Jurkat, Clone E6-1 (cell line): ENCODE measurements at places on chromosomes 5 and 9.

- no peak for DNase-seq
These were observed 16.5 kb downstream of the LARS1 start for GRCh38 chr5:146165903-146166302.

DNA sequence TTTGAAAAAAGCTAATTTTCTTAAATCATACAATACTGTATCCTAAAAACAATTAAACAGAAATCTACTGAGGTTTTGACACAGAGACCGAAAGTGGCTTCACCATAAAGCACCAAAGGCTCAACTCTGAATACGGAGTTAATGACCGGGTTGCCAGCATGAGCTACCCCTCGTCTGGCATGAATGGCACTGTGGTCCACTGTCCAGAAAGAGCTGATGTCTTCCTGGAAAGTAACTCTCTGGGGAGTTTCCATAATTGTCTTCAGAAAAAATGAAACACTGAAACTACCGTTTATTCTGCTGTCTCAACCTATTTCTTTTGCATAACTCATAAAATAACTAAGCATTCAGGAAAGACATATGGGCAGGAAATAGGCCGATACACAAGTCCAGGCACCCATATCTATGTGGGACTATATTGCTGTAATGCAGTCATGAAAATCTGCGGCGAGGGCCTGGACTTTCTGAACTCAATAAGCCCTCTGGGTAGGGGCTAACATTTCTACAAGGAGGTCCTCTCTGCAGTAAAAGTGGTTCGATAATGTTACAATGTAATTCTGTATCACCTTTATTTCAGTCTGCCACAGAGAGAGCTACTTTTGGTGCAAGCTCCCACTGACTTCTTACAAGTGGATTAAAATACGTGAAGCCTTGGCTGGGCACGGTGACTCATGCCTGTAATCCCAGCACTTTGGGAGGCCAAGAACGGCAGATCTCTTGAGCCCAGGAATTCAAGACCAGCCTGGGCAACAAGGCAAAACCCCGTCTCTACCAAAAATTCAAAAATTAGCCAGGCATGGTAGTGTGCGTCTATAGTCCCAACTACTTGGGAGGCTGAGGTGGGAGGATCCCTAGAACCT is 52.4 kb downstream of the ANKH start:
- no peak for DNase-seq

- DNase-seq = no peak
These were observed 188.4 kb downstream of the PCSK1 start for GRCh38 chr5:96244696-96245095.

DNA sequence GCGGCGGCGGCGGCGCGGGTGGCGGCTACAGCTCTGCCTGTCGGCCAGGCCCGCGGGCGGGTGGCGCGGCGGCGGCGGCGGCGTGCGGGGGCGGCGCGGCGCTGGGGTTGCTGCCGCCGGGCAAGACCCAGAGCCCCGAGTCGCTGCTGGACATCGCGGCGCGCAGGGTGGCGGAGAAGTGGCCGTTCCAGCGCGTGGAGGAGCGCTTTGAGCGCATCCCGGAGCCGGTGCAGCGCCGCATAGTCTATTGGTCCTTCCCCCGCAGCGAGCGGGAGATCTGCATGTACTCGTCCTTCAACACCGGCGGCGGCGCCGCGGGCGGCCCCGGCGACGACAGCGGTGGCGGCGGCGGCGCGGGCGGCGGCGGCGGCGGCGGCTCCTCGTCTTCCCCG is 296 bp downstream of the ZSWIM6 start:
- DNase-seq = no peak

- no peak for DNase-seq
These were observed 70.4 kb downstream of the HRH2 start for GRCh38 chr5:175728316-175728715.

GRCh38 chr9:134847752-134848432 is 32.7 kb upstream of the FCN2 start:
- no peak for DNase-seq

GRCh38 chr9:78097541-78097940 is 65.9 kb upstream of the GNAQ start:
- peak; percentile 84 for DNase-seq

DNA sequence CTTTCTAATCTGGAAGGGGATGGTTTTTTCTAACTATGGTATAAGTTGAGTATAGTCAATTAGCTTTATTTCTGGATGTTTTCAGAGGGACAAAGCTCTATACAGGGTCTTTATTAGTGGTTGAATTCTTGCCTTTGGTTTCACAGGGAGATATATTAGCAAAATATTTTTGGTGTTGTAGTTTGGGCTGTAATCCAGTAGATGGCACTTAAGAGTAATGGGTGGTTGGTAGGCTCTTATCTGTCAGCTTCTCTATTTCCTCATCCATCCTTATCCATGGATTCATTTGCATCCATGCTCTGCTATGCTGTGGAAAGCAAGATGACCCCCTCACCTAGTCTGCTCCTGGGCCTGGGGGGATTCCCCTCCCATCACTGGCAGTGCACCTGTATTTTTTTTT is 363.6 kb upstream of the CYLC2 start:
- peak; percentile 10 for DNase-seq

GRCh38 chr5:27706832-27707231 is 668.4 kb upstream of the CDH9 start:
- DNase-seq = no peak

- DNase-seq = no peak
These were observed 235.7 kb downstream of the HSPA4 start for GRCh38 chr5:133287500-133287899.

- no peak for DNase-seq
These were observed 95.4 kb upstream of the PRDM9 start for GRCh38 chr5:23411994-23412393.

DNA sequence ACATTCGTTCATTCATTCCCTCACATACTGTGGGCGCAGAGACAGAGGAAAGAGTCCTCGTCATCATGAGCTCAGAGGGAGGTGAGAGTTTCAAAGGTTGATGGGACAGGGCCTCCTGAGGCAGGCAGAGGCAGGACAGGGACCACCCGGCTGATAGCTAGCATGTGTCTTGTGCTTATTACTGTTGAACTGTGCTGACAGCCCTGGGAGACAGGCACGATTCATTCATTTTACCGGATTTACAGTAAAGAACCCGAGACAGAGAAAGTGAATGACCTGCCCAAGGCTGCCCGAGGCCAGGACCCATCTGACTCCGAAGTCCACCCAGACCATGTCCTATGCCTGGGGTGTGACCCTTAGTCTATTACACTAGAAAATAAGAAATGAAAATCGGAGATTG is 4.9 kb upstream of the FAM163B start:
- no peak for DNase-seq

GRCh38 chr5:170591054-170591453 is 87.2 kb downstream of the KCNIP1 start:
- no peak for DNase-seq

- no peak for DNase-seq
These were observed 93.1 kb upstream of the FTMT start for GRCh38 chr5:121758615-121759014.

GRCh38 chr5:115816226-115817081 is at the start of gene CDO1:
Gene CDO1, minus strand, starts transcription at chr5:115816659. Its CDS starts 262 bp downstream, at chr5:115816397.
- no peak for DNase-seq

DNA sequence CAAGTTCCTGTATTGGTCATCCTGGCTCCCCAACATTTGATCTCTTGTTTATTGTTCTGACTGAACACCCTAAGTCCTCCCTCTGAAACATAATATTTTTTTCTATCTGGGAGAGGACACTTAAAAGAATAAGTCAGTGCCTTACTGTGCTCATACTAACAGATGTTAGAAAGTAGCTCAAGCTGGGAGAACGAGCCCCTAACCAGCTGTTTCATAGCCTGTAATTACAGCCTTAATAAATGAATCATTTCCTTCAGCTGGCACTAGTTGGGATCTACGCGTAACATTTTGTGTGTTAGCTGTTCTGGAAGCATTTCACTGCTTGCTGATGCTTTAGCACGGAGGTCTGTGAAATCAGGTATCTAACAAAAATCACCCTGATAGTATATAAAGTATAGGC is 345.9 kb upstream of the RIOK2 start:
- DNase-seq = no peak

DNA sequence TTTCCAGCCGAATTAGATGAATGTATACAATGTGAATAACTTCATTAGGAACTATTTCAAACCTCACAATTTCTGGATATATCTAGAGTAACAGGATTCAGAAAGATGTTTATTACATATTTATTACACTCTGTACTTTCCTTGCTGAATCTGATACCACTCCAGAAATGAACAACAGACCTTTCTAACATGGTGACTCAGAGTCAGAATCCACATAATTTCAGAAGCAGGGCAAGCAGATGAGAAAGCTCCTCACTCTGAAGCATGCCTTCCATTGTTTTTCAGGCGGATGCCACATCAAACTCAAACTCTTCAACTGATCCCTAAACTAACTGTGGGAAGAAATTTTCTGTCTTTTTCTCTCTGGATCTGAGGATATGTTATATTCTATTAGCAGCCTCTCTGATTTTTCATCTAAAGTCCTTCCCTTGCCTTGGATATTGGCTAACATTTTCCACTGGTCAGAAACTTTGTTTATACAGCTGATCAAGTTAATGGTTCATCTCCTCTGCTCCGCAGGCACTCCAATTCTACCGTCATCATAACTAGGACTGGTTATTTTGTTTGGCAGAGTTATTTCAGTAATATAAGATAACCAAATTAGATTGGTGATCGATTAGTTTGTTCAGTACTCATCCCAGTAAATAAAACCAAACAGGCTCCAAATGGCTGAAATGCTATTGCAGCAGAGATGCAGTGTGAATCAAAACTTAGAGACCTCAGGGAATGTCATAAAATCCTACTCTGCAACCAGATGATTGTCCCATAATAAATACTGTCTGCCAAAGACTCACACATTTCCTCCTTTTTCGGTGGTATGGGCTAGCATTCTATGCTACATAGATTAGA is 556.0 kb downstream of the EBF1 start:
- DNase-seq = no peak
